Natural killer cell treated with Interleukin-12 subunit alpha and Interleukin-12 subunit beta and Interleukin-15 and Interleukin-18, amount 100 ng/mL, for 72 hours (primary cell): ENCODE measurements at places on chromosomes 7 and 10.

GRCh38 chr7:3029138-3029537 is 14.5 kb downstream of the CARD11 start:
- no peak for DNase-seq

- DNase-seq = peak; percentile 42
Measured at GRCh38 chr10:78212060-78212785, 178.6 kb downstream of the RPS24 start.

DNA sequence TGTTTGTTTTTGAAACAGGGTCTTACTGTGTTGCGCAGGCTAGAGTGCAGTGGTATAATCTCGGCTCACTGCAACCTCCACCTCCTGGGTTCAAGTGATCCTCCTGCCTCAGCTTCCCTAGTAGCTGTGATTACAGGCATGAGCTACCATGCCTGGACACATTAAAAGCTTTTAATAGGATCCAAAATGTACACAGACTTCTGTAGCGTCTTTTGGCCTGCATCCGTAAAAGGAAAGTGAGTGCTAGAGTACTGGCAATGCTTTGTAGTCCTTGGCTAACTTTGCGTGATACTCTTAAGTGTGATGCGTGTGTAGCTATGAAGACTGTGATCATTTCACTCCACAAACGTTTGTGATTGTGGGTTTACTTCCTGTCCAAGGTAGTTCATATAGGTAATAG is 13.3 kb downstream of the ZRANB1 start:
- no peak for DNase-seq

- DNase-seq = no peak
Measured at GRCh38 chr10:116753759-116754158, 11.4 kb upstream of the HSPA12A start.

DNA sequence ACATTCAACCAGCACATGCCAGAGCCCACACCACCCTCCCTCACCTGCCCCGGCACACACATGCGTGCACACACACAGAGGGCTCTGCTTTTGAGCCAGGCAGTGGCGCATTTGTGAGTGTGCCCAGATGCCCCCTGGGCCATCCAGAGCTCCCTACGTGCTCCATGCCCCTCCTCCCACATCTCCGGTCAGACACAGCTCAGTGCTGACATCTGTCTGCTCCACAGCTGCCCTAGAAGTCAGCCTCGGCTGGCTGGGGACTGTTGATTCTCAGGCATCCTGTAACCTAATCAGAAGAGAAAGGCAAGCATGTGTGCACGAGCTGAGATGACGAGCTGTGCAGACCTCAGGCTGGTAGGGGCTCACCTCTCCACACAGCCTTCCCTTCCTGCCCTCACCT is 135.1 kb downstream of the ZMIZ1 start:
- no peak for DNase-seq

DNA sequence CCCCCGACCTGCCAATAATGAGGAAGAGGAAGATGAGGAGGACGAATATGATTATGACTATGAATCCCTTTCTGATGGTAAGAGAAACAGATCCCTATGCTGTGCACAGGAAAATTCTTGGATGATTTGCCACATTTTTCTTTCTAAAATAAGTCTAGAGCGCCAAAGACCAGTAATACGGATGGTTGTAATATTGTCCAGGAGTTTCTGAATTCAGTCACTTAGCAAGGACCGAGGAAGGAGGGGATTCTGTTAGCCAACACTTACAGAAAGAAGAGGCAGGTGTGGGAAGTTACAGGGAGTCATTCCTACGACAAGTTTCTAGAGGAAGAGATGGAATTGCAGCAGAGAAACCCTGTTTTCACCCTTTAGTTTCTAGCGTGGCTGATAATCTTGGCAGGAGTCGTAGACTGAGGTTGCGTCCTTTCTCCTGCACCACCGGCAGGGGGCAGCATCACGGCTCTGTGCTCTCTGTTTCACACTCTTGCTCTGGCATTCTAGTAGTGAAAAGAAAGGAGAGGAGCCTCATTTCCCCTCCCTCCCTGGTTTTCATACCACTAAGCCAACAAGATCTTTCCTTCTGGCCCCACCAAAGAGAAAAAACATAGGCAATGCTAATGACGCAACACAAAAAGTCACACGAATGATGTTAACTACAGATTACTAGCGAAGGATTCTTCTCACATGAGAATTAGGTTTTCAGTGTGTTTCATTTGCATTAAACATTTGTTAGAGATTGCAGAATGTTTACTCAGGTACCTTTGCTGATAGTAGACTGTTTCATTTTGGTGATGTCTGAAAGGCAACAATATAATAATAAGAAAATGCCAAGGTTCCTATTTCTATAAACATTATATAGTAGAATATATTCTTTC is 82.7 kb downstream of the NOC3L start:
- no peak for DNase-seq

GRCh38 chr7:45708046-45708950 is 134.1 kb downstream of the ADCY1 start:
- no peak for DNase-seq

DNA sequence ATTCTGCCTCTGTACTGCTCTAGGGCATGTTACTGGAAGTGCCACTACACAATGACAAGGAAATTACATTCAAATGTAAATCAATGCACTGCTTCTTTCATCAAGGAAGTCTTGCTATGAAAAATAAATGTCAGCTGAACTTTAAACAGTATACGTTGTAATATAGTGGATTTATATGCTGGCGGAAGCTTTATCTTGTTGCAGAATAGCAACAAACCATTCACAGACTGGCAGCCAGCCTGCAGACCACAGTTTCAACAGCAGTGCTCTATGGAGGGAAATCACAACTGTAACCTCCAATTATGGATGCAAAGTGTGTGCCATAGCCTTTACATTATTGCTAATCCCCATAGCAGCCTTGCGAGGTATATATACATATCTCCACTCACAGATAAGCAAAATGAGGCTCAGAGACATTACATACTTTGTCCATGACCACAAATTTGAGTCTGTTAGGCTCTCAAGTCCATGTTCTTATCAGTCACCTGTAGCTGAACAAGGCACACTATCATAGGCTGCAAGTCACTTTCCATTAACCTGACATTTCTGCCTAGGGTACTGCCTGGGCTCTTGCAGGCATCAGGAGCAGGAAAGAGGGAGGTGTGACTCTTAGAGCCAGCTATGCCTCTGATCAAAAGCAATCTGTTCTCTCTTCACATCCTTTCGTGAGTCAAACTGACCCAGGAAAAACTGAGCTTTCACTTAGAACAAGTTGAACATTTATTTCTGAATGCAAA is 22.6 kb downstream of the COL28A1 start:
- DNase-seq = no peak

- DNase-seq = no peak
Measured at GRCh38 chr10:14572811-14573210, 201.9 kb downstream of the FAM107B start.

DNA sequence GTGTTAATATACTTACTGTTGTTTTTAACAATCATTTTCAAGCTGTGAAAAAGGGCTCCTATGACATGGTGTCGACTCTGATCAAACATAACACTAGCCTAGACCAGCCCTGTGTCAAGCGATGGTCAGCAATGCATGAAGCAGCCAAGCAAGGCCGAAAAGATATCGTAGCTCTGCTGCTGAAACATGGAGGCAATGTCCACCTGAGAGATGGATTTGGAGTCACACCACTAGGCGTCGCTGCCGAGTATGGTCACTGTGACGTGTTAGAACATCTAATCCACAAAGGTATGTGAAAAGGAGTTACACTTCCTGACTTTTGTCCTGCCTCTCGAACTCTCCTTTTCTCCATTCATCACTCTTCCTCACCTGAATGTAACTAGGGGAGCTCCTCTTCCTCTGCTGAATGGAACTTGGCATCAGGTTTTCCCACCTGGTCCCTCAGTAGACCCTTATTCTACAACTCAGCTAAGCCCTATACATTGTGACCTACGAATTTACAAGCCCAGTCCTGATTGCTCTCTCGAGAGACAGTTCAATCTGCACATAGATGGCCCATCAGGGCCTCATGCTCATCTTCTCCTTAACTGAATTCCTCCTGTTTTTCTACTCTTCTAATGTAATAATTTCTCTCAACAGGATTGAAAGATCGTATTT is 23.0 kb downstream of the ASB15 start:
- peak; percentile 67 for DNase-seq

GRCh38 chr10:78688901-78689583 is 379.7 kb upstream of the ZMIZ1 start:
- DNase-seq = no peak

GRCh38 chr7:137935884-137936508 is 65.9 kb downstream of the CREB3L2 start:
- DNase-seq = peak; percentile 62

- DNase-seq = no peak
Measured at GRCh38 chr7:27873981-27874957, 134.3 kb downstream of the TAX1BP1 start.

GRCh38 chr10:93261089-93261488 is 187.4 kb downstream of the CYP26A1 start:
- no peak for DNase-seq

DNA sequence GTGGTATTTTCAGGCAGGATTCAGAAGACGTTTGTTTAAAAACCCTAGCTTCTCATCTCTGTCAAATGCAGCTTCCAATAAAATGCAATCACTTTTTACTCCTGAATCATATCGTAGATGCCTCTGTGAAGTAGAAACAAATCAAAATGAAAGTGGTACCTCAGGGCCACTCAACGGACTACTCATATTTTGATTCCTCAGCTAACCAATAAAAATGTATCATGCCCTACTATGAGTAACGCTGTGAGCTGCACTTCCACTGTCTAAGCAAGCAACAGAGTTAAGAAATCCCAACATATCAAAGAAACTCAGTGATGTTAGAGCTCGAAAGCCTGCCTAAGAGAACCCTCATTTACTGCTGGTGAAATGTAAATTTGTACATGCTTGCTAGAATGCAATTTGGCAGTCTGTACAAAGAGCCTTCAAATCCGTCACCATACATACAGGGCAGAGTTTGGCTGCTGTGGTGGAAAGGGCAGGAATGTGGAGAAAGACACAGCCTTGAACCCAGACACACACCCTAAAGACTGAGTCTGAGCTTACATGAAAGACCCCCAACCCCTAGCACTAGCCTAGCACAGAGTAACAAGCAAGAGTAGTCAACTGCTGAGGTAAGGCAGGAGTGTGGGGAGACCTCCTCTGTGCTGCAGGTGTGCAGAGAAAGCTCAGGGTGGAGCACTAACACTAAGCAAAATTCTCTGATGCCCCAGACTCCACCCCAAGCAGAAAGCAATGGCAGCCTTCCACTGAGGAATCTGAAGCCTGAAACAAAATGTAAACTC is 151.5 kb downstream of the ANK3 start:
- DNase-seq = no peak

DNA sequence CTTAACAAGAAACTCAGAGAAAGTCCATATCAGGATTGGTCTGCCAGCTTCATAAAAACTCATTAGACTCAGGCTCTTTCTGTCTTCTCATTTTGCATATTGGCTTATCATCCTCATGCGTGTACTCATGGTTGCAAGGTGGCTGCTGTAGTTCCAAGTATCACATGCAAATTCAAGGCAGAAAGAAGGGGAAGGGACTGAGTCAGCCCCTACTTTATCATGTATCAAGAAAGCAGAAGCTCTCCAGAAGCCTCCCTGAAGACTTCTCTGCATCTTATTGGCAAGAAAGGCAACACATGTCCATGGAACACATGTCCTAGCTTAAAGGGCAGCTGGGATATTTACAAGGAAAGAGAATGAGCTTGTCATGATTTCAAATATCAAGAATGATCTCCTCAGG is 19.4 kb upstream of the EZH2 start:
- DNase-seq = no peak
